ENCODE measurements at places on chromosomes 1 and 21.
A peak's percentile ranks its signal among the peaks of the same experiment; 100 is the strongest.

GRCh38 chr21:32653326-32653901 lies 41.2 kb upstream of the CFAP298 start:
- peak; percentile 32 for DNase-seq

- no peak for DNase-seq
These were observed 500 bp upstream of the DOCK7 start for GRCh38 chr1:62688687-62689085.

DNA sequence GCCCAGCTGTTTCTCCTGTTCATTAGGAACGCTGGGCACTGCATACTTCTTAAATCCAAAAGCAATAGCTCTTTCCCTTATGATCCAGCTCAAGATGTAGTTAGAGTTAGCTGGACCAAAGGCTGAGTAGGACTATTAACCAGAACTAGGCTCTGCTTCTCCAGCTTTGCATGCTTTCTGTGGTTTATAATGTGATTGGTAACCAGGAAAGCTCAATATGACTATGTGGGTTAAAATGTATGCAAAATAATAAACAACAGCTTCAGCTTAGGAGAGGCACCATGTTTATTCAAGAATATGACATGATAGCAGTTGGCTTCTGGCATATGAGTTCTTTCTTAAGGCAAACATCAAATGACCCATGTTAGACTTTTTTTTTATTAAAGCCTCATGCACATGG lies 73.8 kb downstream of the LYPLAL1 start:
- DNase-seq, result no peak

GRCh38 chr1:226414098-226414698 lies 6.3 kb upstream of the PARP1 start:
- DNase-seq, result no peak

GRCh38 chr1:163922743-163923201 lies 601.0 kb downstream of the NUF2 start:
- no peak for DNase-seq

DNA sequence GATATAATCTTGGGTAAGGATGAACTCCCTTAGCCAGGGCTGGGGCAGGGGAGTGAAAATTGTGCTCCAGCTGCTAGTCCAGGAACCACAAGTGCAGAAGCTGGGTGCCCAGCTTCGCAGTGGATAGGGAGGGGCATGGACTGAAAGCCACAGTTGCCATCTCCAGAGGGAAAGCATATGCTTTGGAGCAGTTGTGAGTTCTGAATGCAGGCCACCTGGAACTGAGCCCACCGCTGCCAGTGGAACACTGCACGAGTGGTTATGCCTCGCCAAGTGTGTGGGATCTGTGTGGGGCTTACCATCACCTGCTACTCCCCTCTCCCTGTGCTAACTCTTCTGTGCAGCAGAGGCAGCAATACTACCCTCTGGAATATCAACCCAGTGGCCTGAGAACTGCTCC lies 158.4 kb upstream of the DPT start:
- no peak for DNase-seq

DNA sequence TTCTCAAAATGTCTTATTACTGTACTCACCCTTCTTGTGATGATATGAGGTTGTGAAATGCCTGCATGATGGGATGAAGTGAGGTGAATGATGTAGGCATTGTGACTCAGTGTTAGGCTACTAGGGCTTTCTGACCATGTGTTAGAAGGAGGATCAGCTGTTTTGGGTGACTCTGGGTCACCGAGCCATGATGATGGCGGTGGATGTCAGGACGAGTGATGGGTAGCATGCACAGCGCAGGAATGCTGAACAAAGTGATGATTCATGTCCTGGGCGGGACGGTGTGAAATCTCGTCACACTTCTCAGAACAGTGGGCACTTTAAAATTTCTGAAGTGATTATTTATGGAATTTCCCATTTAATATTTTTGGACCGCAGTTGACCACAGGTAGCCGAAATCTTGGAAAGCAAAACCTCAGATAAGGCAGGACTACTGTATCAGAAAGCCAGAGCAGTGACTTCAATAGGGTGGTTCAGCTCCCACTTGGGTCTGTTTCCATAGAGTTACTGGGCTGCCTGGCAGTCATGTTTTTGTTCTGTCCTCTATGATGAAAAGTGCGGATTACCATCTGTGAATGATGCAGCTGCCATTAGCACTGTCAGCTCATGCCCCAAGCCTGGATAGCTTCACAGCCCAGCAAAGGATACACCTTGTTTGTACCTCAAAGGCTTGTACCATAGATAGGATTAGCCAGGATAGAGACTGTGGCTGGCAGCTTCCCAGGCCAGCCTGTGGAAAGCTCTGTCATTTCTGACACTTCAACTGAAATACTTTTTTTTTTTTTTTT lies 26.6 kb downstream of the IL6R start:
- DNase-seq, result peak; percentile 77

GRCh38 chr1:240445369-240445768 lies 166.6 kb downstream of the GREM2 start:
- DNase-seq, result no peak
